ENCODE measurements at places on chromosomes 5 and 9.
A peak's percentile ranks its signal among the peaks of the same experiment; 100 is the strongest.

- DNase-seq: peak; percentile 74
These were observed 16.2 kb downstream of the MTX3 start for GRCh38 chr5:79974886-79975285.

DNA sequence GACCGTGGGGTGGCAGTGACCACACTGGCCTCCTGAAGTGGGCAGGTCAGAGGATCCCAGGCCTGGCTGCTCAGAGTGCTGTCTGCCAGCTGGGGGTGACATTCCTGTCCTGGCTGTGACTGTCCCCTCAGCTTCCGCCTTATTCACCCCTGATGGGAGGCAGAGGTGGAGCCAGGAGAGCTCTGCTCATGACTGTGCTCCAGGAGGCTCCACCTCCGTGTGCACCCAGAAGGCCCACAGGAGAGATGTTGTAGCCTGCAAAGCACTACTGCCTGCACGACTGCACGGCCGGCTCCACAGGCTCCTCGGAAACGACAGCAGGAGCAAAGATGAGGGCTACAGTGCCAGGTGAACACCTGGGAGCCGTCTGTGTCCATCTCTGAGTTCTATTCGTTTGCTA is 60.9 kb downstream of the ROPN1L start:
- no peak for DNase-seq

GRCh38 chr9:10744669-10745068 is 131.9 kb upstream of the PTPRD start:
- no peak for DNase-seq

GRCh38 chr9:87615136-87615535 is 110.8 kb upstream of the CTSL start:
- no peak for DNase-seq

- DNase-seq: no peak
These were observed 186.5 kb downstream of the EFNA5 start for GRCh38 chr5:107484281-107484680.

GRCh38 chr9:101966691-101967090 is 228.2 kb upstream of the GRIN3A start:
- DNase-seq: no peak

DNA sequence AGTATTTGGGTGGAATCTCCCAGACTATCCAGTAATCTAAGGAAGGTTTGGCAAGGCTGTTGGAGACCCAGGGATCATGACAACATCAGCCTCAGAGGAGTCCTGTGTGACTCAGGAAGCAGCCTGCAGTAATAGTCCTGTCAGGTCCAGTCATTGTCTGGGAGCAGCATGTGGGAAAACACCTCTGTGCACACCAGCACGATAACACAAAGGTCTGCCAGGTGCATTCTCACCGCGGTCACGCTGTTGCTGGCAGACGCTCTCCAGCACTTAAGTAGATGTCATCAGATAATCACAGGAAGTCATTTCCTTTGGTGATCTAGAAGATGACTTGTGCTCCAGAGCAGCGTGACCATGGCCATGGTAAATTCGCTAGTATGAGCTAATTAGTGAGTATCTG is 99.2 kb upstream of the IQGAP2 start:
- DNase-seq: no peak

DNA sequence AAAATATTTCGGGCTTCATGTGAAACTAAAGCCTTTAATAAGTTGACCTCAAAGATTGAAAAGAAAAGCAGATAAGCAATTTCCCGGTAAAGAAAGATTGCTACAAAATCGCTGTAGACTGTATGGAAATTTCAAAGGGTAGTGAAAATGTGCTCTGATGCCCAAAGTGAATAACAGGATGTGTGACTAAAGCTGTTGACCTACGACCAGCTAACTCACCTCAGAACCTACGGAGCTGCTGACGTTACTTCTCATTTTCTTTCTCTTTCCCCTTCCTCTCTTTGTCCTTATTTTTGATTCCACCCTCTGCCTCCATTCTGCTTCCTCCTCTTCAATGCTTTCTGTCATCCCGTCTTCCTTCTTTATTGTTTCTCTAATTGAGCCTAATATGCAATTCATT is 103.2 kb downstream of the PDE4D start:
- no peak for DNase-seq

- DNase-seq: no peak
These were observed 26.0 kb downstream of the SLC31A2 start for GRCh38 chr9:113176803-113177202.

DNA sequence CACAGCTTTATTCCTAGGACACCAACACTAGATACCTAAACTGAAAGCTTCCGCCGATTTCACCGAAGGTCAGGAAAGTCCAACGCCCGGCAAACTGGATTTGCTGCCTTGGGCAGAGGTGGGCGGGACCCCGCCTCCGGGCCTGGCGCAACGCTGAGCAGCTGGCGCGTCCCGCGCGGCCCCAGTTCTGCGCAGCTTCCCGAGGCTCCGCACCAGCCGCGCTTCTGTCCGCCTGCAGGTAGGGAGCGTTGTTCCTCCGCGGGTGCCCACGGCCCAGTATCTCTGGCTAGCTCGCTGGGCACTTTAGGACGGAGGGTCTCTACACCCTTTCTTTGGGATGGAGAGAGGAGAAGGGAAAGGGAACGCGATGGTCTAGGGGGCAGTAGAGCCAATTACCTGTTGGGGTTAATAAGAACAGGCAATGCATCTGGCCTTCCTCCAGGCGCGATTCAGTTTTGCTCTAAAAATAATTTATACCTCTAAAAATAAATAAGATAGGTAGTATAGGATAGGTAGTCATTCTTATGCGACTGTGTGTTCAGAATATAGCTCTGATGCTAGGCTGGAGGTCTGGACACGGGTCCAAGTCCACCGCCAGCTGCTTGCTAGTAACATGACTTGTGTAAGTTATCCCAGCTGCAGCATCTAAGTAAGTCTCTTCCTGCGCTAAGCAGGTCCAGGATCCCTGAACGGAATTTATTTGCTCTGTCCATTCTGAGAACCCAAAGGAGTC is at the start of gene CD274:
CD274 (plus strand) TSS at position 184 of the 733 bp plus-strand sequence. CDS start 5,572 bp downstream, outside the sequence.
- peak; percentile 63 for DNase-seq

DNA sequence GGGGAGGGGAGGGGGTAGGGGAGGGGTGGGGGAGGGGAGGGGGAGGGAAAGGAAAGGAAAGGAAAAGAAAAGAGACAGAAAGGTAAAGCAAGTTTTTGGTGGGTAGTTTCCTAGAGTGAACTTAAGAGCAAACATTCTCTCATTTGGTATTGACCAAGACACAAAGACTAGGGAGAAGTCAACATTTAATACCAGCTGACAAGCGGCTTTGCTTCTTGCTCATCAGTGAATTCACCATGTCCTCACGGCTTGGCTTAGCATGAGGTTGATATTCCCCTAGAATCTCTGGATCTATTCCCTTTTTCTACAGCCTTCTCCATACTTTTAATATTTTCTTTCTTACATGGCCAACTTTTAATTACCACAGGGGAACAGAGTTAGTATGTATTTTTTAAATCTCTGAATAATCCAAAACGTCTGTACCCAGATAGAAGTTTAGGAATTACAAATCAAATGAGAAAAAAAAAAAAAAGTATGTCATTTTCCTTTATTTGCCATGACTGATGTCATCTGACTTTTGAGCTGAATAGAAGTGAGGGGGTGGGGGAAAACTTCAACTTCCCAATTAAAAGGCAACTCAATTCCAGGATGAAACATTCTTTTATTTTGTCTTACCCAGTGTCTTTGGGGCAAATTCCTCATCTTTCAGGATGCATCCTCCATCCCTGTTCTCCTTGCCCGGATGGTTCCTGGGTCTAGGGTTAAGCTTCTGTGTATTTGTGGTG is 40.1 kb upstream of the GLIS3 start:
- DNase-seq: no peak

- DNase-seq: no peak
These were observed 23.0 kb downstream of the DNAJA1 start for GRCh38 chr9:33048054-33048465.

GRCh38 chr9:117887383-117887782 is 183.2 kb downstream of the TLR4 start:
- DNase-seq: peak; percentile 2

DNA sequence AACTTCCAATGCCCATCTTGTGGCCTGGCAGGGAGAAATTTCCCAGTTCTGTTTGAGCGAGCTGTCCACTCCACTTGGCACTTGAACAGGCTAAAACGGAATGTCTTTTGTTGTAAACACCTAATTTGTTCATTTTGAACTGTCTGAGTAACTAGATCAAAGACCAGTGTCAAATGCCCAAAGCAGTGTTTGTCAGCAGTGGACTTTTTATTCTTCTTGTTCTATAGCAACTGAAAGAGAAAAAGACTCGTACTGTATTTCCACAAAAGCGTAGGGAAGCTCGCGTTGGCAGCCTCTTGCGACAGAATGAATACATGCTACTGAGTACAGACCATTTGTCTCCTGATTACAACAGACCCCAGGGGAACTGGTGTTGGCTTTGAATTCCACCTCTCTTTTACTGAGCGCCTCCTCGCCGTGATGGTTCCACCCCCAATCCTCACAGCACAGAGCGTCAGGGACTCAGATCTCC is 601.8 kb upstream of the ZNF608 start:
- no peak for DNase-seq

DNA sequence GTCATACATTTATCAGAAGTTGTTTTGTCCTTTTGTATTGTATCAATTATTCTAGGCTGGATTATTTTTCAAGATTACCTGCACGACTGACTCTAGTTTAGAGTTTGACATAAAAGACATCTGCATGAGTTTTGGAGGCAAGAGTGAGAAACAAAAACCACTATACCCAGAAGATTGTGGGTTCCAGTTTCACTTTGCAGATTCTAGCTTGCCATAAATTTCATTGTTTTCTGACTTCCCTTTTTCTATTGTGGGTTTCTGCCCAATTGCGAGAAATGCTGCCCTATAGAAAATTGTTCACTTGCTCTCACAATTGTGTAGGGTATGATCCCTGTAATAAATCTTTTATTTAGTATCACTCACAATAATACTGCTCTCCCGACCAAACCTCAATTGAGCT is 1043.4 kb upstream of the CDH10 start:
- no peak for DNase-seq

DNA sequence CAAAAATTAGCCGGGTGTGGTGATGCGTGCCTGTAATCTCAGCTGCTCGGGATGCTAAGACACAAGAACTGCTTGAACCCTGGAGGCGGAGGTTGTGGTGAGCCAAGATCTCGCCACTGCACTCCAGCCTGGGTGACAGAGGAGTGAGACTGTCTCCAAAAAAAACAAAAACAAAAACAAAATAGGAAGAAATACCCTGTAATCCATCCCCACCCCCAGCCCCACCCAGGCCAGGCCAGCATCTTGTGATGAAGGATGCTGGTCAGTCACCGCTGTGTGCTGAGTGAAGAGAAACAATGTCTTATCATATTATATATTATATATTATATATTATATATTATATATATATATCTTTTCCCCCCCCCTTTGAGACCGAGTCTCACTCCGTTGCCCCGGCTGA is 15.4 kb upstream of the CCIN start:
- DNase-seq: no peak

- no peak for DNase-seq
These were observed 6.2 kb downstream of the KIF4B start for GRCh38 chr5:155019601-155020226.

DNA sequence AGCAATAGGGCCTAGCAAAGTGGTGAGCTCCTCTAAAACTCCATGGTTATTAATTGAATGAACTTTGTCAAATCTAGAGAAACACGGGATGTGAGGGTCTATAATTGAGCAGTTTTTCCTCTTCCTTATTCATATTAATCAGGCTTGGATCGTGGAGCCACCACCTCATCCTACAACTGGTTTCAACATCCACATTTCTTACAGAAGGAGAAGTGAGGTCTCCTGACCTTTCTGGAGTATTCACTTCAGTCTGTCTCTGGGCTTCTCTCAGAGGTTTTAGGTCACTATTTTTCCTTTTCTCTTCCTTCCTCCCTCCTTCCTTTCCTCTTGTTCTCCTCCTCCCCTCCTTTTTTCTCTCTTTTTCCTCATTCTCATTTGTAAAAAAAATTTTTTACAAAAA is 177.3 kb upstream of the ACTBL2 start:
- no peak for DNase-seq

DNA sequence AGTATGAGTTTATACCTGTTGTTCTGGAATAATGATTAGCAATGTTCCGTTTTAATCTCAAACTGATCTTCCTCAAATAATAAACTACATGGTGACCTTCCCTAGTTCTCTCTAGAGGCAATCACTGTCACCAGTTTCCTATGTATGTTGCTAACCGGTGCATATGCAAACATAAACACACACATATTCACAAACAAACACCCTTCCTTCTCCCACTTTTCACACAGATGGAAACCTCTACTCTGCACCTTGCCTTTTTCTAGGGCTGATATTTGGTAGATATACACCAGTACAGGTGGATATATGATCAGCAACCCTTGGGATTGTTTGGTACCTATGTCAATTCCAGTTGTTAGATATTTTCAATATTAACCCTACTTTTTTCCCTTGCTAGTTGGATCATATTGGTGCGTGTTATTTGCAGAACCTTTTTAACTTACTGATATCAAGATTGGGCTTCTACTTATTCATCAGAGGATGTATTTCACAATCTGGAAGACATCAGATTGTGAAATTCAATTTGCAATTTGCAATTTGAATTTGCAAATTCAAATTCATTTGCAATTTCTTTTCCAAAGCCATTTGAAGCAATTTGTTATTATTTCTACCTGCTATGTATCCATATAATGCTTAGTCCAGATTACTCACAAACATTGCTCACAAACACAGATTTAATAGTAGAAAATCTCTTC is 12.6 kb downstream of the FYB1 start:
- no peak for DNase-seq

DNA sequence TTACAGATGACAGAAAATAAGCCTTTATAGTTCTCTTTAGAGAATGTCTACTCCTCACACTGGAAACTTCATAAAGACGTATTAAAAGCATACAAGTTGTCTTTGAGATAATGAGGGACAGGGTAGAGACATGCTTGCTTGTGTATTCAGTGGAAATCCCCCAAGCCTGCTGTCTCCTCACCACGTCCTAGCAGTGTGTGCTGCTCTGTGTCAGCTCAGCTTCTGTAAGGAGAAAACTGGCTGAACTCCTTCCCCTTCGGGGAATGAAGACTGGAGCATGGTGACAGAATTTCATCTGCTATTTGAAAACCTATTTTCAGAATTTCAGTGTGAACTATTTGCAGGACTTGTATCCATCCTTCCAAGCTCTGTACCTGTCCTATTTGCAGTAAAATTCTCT is 9.4 kb downstream of the OR2V2 start:
- no peak for DNase-seq

GRCh38 chr9:121369595-121370265 is at the start of gene STOM:
Gene STOM (minus strand): TSS chr9:121370250. CDS start chr9:121370187, 63 bp downstream.
- peak; percentile 67 for DNase-seq

- no peak for DNase-seq
These were observed 34.2 kb upstream of the GRPEL2 start for GRCh38 chr5:149310947-149311658.

DNA sequence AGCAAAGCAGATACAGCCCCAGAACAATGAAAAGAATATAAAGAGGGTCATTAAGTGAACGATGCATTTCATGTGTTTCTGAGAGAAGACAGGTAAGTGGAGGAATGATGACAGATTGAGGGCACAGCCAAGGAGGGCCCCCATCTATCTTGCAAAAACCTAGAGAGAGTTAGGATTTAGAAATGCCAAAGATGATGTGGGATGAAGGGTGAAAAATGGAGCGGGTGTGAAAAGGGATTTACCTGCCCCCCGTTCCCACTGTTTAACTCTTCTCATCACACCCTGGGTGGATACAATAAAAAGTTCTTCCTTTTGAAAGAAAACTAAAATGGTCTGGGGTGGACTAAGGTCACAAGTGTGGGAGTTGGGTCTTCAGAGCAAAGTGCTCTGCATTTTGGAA is 18.5 kb upstream of the PPP2R2B start:
- no peak for DNase-seq

- no peak for DNase-seq
These were observed 60.7 kb upstream of the TTC23L start for GRCh38 chr5:34778091-34778850.

GRCh38 chr5:42021923-42022322 is 96.8 kb downstream of the FBXO4 start:
- DNase-seq: no peak

Data from HS-5 (cell line).